CD4-positive, alpha-beta T cell treated with Interleukin-17A for 4 hours (primary cell): ENCODE measurements at places on chromosomes 4 and X.

GRCh38 chr4:151992332-151993154 lies 231.7 kb upstream of the GATB start:
- DNase-seq = no peak

GRCh38 chrX:10447564-10448214 lies 172.7 kb downstream of the MID1 start:
- DNase-seq = no peak

GRCh38 chr4:149638073-149638472 lies 177.6 kb downstream of the IQCM start:
- DNase-seq = no peak

- DNase-seq = no peak
Observed at GRCh38 chrX:111129921-111130320, 33.9 kb downstream of the PAK3 start.

DNA sequence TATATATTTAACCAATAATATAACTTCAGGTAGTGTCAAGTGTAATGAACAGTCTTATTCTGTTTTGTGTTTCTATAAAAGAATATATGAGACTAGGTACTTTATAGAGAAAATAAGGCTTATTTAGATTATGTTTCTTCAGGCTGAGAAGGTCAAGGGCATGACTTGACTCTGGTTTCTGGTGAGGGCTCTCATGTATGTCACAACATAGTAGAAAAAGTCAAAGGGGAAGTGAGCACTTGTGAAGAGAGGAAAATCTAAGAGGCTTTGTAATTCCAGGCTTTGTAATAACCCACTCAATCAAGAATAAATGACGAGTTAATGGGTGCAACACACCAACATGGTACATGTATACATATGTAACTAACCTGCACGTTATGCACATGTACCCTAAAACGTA lies 27.6 kb downstream of the PRR32 start:
- no peak for DNase-seq

GRCh38 chr4:27010334-27010940 lies 149.8 kb downstream of the STIM2 start:
- peak; percentile 75 for DNase-seq

DNA sequence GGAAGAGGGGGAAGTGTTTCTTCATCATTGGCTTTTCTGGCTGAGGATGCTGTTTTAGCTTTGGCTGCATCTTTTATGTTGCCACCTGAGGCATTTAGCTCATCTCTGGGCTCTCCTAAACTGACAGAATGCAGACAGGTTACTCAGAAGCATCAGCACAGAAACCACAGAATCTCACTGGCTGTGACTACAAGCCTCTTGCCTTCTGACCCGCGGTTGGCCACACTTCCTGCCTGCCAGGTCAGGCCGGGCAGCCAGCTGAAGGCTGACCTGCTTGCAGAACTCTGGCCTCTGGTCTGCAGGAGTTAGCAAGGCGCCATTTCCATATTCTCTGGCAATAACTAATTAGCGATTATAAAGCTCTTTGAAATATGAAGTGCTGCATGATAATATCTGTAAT lies 366.5 kb downstream of the MID1IP1 start:
- no peak for DNase-seq

DNA sequence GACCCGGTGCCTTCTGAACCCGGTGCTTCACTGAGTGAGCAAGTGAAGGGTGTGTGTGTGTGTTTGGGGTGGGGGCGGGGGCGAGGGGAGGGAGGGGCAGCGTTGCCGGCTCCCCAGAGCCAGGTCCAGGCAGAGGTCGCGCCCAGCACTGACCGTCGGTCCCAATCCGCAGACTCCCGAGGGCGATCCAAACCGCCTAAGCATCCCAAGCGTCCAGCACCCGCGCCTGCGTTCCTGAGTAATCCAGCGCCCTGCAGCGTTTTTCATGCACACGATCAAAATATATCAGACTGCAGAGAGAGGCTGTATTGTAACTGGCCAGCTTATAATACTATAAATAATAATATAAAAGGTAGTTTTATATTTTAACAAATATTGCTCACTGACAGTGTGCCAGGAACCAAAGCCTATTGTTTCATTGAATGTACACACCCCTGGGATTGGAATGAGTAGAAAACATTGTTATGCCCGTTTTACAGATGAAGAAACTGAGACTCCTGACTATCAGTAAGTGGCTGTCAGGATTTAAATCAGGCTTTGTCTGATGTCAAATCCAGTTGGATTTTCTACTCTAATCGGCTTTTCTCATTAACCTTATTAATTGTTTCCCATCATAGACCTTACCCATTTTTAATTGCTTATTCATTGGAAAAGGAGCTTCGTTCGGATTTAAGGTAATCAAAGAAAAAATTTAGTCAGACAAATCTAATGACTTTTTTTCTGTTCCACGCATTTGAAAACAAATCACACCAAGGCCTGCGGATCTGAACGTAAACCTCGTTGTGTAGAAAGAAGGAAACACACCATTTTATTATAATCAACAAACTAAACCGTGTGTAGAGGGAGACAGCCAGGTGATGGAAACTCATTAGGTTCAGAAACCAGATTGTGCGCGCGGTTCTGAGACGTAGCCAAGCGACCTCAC lies 4.0 kb upstream of the NKX3-2 start:
- DNase-seq = no peak

GRCh38 chrX:149569770-149570169 lies 17.5 kb downstream of the MAGEA9B start:
- no peak for DNase-seq

DNA sequence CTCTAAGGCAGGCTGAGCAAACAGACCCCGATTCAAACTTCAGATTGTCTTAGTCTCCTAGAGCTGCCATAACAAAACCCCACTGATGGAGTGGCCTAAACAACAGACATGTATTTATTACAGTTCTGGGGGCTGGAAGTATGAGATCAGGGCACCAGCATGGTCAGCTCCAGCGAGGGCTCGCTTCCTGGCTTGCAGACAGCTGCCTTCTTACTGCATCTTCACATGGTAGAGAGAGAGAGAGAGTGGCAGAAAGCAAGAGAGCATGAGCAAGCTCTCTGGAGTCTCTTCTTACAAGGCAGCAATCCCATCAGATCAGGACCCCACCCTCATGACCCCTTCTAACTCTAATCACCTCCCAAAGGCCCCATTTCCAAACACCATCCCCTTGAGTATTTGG lies 22.3 kb upstream of the SORCS2 start:
- DNase-seq = no peak

GRCh38 chr4:153834901-153835300 lies 46.0 kb upstream of the SFRP2 start:
- DNase-seq = no peak

DNA sequence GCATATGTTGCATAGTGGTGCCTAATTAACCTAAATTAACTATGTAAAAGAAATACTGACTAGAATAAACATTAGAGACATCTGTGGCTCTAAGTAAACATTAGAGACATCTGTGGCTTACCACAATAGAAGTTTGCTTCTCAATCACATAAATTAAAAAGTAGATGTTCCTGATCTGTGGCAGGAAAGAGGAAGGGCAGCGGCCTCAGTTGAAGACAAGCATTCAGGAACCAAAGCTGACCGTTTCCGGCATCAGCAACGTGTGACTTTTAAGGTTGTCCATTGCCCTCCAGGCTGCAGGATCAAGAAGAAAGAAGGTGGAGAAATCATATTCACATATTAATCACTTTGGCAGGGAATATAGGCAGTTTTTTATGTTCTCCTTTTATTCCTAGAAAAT lies 336.3 kb upstream of the TRAM1L1 start:
- DNase-seq = no peak

DNA sequence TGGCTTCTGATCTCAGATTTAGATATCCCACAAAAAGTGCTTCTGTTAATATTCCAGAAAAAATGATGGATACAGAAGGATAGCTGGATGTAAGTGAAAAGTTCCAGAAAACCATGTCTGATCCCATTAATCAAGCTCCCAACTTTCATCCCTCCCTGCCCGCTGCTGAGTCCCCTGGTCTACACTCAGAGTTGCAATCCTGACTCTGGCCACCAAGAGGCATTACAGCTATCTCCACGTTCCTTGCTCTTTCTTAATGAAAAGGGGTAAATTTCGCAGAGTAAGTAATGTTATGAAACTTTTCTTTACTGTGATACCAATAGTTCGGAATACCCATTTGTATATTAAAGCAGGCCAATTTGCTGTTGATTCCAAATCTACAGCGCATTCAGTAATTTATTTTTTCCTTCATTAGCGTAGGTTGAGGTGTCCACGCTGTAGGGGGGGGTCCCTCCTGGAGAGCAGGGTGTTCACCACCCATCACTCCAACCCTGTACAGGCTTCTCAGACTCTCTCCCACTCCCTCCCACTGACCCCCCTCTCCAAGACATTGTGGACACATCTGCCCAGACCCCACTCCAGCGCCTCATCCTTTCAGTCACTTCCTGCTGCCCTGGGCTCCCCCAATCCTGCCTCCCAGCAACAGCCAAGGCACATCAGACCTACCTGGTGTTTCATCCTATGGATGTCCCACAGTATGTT lies 55.1 kb downstream of the RAB40A start:
- DNase-seq = peak; percentile 45
